D341Med (cell line): ENCODE measurements at places on chromosomes 11 and 22.

DNA sequence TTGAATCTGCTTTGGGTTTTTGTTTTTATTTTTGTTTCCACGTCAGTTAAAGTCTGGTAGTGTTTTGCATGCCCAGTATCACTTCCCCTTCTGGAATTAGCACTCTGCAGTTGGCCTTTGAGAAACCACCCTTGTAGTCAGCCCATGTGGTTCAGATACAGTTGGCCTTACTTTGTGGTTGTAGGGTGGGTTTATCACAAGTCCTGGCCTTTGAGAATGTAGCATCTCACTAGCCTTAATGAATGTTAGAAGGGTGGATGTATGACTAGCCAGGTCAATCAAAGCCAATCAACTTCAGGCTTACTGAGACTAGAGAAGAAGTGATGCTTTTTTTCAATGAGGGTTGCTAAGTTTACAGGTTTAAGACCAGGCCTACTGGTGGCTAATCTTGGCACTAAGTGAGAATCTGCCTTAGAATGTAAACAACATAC is 19.8 kb downstream of the ARL14EP start:
- no peak for DNase-seq

- DNase-seq = no peak
Measured at GRCh38 chr11:117094776-117095175, 3.5 kb downstream of the SIK3 start.

DNA sequence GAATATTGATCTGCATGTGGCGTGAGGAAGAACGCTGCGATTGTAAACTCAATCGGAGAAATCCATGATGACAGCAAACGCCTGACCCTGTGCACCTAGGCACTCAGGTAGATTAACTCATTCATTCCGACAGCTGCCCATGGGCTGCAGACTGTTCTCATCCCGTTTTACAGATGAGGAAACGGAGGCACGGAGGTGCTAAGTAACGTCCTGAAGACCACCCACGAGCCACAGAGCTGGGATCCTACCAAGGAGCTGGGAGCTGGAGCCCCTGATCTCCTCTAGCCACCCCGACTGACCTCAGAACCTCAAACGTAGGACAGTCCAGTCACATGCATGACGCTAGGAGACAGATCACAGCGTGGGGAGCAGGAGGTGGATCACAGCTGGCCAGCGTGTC is 1092.7 kb downstream of the BRD1 start:
- no peak for DNase-seq

DNA sequence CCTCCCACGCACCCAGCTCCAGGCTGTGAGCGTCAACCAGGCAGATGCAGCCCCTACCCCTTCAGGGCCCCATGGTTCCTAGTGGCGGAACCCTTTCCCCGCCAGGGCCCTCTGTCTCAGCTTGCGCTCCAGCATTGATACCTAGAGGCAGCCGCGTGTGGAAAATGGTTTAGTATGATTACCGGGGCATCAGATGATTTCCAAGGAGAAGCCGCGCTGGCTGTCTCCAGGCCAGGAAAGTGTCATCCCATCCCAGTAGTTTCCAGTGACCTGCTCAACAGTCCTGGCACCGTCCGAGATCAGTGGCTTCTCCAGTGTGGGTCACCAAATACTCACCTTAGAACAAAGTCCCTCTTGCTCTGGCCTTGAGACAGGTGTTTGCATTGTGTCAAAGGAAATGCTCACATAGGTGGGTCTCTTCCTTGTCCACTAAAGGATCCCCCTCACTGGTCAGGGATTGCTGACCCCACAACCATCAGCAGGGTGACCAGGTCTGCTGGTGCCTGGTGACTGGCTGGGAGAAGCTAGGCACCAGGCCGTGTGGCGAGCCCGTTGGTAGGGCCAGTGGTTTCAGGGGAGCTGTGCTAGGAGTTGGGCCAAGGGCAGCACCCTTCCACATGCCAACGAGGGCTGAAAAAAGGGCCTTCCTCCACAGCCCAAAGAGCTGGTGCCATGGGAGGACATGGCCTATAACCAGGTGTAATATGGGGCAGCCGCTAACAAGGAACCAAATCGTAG is 109.4 kb downstream of the MORC2 start:
- peak; percentile 9 for DNase-seq

DNA sequence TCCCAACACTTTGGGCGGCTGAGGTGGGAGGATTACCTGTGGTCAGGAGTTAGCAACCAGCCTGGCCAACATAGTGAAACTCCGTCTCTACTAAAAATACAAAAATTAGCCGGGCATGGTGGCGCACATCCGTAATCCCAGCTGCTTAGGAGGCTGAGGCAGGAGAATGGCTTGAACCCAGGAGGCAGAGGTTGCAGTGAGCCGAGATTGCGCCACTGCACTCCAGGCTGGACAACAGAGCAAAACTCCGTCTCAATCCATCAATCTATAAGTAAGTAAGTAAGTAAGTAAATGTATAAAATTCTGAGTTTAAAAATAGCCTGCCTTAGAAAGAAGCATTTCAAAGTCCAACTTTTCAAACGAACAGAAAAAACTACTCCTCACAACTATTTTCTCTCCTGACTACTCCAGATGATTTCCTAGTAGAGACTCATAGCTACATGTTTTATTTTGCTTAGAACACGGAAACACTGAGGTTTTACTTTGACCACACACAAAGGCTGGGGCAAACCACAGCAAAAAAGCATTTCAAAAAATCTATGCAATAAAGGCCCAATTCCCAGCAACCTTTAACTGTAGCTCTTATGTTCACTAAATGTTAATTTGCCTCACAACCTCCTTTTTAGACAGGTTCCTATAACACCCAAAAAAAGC is 16.3 kb downstream of the SPTY2D1 start:
- no peak for DNase-seq

DNA sequence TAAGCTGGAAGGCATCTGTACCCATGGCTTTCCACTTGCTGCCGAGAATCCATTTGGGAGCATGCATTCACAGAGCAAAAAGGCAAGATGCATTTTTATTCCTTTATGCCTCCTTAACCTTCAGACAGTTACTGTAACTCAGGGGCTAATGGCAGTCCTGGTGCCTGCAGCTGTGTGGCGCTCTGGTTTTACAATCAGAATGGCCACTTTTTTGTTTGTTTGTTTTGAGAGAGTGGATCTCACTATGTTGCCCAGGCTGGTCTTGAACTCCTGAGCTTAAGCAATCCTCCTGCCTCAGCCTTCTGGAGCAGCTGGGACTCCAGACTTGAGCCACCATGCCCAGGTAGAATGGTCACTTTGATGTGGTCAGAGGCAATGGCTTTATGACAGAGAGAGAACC is 101.8 kb downstream of the NAV2 start:
- DNase-seq = no peak

GRCh38 chr11:65121447-65121864 is 478 bp downstream of the FAU start:
- no peak for DNase-seq

DNA sequence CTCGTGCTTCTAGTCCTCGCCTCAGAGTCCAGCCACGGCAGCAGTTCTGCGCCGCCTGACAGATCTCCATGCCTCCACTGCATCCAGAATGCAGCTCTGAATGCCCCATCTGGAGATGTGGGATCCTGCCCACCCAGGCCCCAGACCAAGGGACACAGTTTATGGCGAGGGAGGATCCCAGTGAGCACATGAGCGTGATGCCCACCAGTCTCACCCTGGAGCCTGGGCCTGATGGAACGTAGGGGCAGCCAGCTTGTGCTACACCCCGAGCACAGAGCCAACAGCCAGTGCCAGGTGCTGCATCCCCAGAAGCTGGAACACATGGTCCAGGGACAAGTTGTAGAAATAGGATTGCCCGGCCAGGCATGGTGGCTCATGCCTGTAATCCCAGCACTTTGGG is 10.4 kb downstream of the IGLL1 start:
- DNase-seq = no peak
